ENCODE measurements at places on chromosomes 4 and X. TPM values are rescaled to one million over a fixed set of nuclear protein-coding genes. Genes with fewer than 3 reads are reported as not detected.

The RAB40AL gene
- polyA plus RNA-seq: 0.09 TPM

GRCh38 chr4:185712350-185713024 is 99.5 kb downstream of the SORBS2 start:
- no peak for DNase-seq

- no peak for DNase-seq
These were observed 84.3 kb upstream of the PGRMC2 start for GRCh38 chr4:128371876-128372275.

The MAGED4 gene
- 11.7 TPM for polyA plus RNA-seq

GRCh38 chr4:176034499-176034898 is 31.1 kb upstream of the WDR17 start:
- no peak for DNase-seq

DNA sequence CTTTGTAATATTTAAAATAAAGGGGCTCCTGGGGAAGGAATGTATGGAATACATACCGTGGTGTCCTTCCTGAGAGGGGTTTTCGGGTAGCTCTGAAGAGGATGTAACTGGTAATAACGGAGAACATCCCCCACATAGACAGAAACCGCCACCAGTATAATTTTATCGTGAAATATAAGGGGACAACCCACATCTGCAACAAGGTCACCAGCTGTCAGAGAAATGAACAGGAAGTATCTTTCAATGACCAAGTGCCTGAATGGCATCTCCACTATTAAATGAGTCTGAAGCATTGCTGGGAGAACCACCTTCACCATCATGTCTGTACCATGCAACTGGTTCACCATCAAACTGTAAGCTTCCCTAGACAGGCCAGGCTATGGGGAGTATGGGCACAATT is 31.7 kb downstream of the RNF175 start:
- DNase-seq: no peak

DNA sequence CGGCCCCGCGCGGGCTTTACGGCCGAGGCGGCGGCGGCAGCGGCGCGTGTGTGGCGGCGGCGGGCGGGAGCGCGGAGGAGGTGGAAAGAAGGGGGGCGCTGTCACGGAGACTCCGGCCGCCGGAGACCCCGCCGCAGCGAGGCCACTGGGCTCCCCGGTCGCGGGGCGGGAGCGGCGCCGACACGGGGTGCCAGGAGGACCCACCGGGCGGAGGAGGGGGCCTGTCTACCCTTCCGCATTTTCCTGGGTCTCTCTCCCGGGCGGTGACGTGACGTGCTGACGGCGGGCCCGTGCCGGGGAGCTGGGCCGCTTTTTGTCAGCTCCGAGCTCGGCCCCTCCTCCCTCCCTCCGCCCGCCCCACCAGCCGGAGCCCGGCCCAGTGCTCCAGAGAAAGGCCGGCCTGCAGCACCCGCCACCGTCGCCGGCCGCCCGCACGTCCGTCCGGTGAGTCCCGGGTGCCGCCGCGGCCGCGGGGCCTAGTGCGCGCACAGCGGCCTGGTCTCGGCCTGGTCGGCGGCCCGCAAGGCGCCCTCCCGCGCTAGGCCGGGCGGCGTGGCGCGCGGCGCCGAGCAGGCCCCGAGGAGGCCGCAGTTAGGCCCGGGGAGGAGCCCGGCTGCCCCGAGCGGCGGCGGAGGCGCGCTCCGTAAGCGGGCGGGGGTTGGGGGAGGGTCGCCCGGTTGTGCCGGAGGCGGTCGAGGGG is at the start of gene ZFX:
Gene ZFX, plus strand, starts transcription at position 379 of the 700 bp plus-strand sequence. CDS start 23,014 bp downstream, outside the sequence.
- peak; percentile 74 for DNase-seq

GRCh38 chr4:183601381-183601780 is 57.6 kb downstream of the RWDD4 start:
- DNase-seq: no peak

The PNCK gene
- polyA plus RNA-seq: 0.25 TPM

DNA sequence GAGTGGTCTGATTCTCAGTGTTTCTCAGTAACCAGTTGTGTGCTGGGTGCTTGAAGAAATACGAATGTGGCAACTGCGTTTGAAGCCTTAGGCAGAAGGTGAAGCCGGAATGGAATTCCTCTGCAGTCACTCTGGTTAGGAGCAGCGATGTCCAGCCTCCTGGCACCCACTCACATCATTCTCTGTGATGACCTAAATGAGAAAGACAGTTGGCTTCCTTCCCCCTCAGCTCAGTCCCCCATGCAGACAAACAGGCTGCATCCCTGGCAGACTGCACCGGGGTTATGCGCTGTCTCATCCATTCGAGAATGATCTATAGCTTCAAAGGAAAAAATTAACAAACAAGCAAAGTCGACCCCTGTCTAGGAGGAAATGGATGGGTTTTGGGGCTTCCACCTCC is 170.1 kb upstream of the SCML1 start:
- DNase-seq: no peak

The SLC4A4 gene
- polyA plus RNA-seq: 1.8 TPM

The FRG2 gene
- polyA plus RNA-seq: not detected

- DNase-seq: no peak
These were observed 295.0 kb upstream of the NR3C2 start for GRCh38 chr4:148737061-148737770.

DNA sequence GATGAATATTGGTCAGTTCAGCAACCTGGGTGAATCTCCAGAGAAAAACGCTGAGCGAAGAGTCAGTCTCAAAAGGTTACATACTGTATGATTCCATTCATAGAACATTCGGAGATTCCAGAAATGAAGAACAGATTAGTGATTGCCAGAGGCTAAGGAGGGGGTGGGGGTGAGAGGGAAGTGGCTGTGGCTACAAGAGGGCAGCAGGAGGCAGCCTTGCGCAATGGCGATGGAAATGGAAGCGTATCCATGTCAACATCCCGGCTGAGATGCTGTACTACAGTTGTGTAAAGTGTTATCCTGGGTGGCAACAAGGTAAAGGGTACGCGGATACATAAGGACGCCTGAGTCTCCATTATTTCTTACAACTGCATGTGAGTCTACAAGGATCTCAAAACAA is 18.0 kb downstream of the LYAR start:
- DNase-seq: no peak

DNA sequence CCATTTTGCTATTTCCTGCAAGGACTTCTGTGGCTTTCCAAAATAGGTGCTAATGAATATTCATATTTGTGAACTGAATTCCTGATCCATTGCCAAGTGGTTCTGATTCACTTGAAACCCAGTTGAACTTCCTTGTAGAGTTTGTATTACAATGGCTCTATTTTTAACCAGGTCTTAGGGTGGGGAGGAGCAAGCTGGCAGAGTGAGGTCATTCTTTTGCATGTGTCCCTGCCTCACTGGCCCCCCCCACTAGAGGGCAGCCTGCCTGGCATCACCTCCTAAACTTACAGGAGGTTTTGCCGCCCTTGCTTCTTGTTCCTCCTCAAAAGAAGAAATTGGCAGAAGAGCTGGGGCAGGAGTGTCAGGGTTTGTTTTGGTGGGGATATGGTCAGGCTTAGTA is 10.5 kb downstream of the PTTG2 start:
- peak; percentile 26 for DNase-seq

The STATH gene
- polyA plus RNA-seq: not detected

The KIF4A gene
- polyA plus RNA-seq: 26.5 TPM

The HEPH gene
- polyA plus RNA-seq: 0.08 TPM

GRCh38 chr4:113692809-113693411 is 68.6 kb downstream of the CAMK2D start:
- no peak for DNase-seq

GRCh38 chr4:177587989-177588388 is 145.8 kb upstream of the AGA start:
- DNase-seq: no peak

DNA sequence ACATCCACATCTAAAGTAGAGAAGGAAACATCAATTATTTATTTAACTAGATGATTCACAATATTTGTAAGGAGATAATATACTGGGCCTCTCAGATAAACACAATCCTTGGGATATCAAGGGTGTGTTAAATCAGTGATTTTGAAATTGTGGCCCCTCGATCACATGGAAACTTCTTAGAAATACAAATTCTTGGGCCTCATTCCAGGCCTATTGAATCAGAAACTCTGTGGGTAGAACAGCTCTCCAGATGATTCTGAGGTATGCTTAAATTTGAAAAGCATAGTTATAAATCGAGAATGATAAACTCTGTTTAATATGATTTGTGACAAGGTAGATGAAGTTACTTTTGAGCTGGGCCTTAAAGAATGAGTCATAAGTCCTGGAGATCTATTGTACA is 64.3 kb upstream of the GPR174 start:
- DNase-seq: no peak

The EDNRA gene
- polyA plus RNA-seq: 0.16 TPM

- no peak for DNase-seq
These were observed 39.3 kb upstream of the HPGD start for GRCh38 chr4:174561560-174561959.

The SERTM2 gene
- polyA plus RNA-seq: not detected

- DNase-seq: no peak
These were observed 296.1 kb upstream of the LDB2 start for GRCh38 chr4:17194586-17194985.

GRCh38 chrX:119101168-119101567 is 26.4 kb downstream of the KIAA1210 start:
- no peak for DNase-seq
